ENCODE measurements at places on chromosomes 6 and 20.

DNA sequence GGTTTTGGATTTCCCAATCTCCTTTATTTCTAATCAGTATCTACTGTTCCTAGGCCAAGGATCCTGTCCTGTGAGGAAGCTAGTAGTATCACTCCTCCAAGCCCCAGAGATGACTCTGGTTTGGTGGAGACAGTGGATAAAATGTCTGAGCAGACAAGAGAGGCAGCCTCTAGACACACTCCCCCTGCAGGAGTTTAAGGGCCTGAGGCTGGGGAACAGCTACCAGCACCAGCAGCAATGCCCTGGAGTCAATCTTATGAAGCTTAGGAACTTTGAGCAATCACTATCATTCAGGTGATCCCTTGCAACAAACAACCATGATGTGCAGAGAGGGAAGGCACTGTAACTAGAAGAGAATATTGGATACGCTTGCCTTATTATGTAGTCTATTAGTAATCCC, 384.7 kb upstream of the ID4 start:
- no peak for DNase-seq

DNA sequence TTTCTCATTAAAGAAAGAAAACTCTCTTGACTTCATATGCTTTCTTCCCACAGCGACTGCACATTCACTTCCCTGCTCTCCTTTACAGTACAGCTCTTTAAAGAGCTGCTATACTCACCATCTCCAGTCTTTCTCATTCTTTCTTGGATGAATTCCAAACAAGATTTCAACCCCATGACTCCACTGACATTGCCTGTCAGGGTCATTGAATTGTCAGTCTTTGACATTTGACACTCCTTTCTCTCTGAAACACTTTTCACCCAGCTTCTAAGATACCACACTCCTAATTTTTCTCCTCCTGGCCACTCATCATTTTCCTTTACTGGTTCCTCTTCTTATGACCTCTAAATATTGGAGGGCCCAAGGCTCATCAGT, 811 bp upstream of the ARMH2 start:
- DNase-seq = no peak

- DNase-seq = no peak
Observed at GRCh38 chr6:26194816-26195375, 107.7 kb downstream of the HFE start.

GRCh38 chr6:153013438-153013837, 10.9 kb upstream of the MTRF1L start:
- no peak for DNase-seq
